Stimulated activated CD8-positive, alpha-beta memory T cell treated with anti-CD3 and anti-CD28 coated beads, Interleukin-2, amount 100 ng/mL, for 1 hour (primary cell): ENCODE measurements at places on chromosomes 2 and 18.
A peak's percentile ranks its signal among the peaks of the same experiment; 100 is the strongest.

- no peak for DNase-seq
Observed at GRCh38 chr2:228956701-228957474, 314.2 kb downstream of the PID1 start.

DNA sequence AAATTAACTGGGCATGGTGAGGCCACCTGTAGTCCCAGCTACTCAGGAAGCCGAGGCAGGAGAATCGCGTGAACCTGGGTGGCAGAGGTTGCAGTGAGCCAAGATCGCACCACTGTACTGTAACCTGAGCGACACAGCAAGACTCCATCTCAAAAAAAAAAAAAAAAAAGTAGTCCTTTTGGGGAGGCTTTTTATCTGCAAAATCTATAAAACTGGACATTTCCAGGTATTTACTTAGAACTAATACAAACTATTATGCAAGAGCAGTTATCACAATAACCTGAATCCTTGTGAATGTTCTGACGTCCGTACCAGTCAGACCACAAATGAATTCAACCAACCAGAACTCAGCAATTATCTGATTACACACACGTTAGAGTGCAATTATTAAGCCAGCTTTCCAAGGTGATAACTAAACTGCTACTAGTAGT, 8.8 kb upstream of the RAPH1 start:
- no peak for DNase-seq

DNA sequence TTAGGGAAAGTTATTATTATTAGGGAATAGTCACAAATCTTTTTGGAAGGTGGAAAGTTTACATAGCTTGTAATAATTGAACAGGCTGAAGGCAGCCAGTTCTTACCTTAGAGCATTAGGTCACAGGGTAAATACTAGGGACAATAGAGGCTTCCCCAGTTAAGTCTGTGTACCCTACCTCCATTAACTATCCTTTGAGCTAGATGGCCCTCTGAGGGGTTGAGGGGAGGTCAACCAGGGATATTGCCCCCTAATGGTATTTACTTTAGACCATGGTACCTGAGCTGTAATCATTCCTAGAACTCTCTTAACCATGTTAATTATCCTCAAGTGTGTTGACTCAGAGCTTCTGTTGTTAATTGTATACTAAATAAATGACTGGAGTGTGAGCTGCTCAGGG, 120.5 kb upstream of the SCN7A start:
- DNase-seq, result no peak

GRCh38 chr2:192005211-192005610, 158.3 kb upstream of the CAVIN2 start:
- DNase-seq, result no peak

GRCh38 chr2:237744613-237745249, 53.8 kb upstream of the RBM44 start:
- peak; percentile 61 for DNase-seq

GRCh38 chr2:190407246-190407661, 901 bp upstream of the MFSD6 start:
- peak; percentile 15 for DNase-seq

- no peak for DNase-seq
Observed at GRCh38 chr2:224126440-224126839, 87.4 kb upstream of the SERPINE2 start.

DNA sequence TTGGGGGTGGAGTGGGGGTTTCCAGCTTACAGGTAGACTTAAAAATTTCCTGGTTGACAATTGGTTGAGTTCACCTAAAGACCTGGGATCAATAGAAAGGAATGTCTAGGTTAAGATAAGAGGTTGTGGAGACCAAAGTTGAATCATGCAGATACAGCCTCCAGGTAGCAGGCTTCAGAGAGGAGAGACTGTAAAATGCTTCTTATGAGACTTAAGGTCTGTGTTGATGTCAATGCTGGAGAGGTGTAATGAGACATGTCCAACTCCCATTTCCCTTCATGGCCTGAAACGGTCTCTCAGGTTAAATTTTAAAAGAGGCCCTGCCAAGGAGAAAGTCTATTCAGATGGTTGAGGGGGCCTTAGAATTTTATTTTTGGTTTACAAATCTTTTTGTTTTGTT, 38.5 kb upstream of the RND3 start:
- DNase-seq, result no peak

- no peak for DNase-seq
Observed at GRCh38 chr18:52948868-52949444, 609.0 kb downstream of the DCC start.

DNA sequence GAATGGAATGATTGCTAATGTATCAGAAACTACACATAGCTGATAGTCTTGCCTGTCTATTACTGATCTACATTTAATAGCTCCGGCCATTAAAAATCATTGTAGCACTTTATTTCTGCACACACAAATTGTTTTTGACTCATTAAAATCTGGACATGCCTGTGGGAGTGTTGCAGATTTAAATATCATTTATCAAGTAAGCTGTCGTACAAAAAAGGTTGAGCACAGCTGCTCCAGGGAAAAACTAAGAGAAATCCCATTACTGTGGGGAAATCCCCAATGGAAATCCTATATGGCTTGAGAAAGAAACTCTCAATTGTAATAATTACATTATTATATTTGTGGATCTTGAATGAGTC, 99.6 kb upstream of the CERS6 start:
- DNase-seq, result no peak

- DNase-seq, result no peak
Observed at GRCh38 chr2:178296394-178297090, 102.2 kb downstream of the OSBPL6 start.

DNA sequence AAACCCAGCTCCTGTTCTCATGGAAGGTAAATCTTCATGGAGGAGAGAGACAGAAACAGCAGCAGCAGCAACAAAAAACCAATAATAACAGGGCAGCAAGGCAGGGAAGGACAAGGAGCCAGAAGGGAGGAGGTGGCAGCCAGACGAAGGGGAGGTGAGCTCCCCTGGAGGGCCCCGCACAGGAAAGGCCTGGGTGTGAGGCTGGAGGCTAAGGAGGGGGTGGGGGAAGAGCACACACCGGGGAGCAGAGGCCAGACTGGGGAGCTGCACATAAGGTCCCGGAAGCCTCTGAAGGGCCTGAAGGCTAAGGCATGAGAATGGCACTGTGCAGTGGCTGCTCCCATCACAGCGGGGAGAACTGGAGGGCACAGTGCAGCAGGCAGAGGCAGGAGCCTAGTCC, 94.8 kb upstream of the SMAD7 start:
- no peak for DNase-seq

GRCh38 chr2:153990771-153991170, 119.0 kb downstream of the GALNT13 start:
- DNase-seq, result no peak

DNA sequence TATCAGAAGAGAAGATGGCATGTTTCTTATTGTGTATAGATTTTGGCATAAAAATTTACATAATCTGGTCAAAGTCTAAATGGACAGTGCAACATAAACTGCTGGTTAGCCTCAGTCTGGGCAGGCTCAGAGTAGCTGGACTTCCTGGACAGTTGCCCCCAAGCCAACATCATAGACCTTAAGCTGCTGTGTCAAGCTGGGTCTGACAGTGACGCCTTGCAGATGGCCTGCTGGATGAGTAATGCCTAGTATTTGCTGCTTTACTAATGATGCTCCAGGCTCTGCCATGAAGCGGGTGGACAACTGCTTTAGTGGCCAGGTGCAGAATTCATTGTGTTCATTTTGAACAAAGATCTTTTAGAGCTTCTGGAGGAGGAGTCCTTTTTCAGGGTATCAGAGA, 603.7 kb upstream of the ZEB2 start:
- DNase-seq, result no peak

DNA sequence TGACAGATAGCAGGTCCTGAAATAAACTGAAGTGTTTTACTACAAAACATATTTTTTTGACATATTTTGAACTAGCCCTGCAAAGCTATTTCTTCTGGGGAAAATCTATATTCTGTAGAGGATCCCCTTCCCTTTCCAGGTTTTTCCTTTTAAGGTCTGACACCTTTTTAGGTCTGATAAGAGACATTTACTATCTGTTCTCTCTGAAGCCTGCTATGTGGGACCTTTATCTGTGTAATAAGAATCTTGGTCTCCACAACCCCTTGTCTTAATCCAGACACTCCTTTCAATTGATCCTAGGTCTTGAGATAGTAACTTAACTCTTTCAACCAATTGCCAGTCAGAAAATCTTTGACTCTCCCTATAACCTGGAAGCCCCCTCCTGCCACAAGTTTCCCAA, 5.5 kb upstream of the PDK1 start:
- no peak for DNase-seq

GRCh38 chr2:144429396-144430112, 90.4 kb downstream of the ZEB2 start:
- DNase-seq, result no peak

DNA sequence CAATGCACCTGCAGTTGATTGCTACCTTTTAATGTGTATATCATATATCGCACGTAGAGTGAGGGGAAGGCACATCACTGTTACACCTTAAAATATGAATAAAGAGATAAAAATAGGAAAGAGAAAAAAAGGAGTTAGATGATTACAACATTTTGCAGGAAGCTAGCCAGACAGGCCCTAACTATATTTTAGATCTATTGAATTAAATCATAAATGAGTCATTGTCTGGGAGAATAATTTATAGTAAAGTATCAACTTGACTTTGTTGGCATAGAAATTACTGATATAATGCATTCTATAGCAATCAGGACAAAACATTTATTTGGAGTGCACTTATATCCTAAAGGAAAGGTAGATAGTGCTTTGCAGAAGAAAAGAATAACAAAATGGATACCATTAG, 384.9 kb upstream of the NXPH2 start:
- DNase-seq, result no peak

DNA sequence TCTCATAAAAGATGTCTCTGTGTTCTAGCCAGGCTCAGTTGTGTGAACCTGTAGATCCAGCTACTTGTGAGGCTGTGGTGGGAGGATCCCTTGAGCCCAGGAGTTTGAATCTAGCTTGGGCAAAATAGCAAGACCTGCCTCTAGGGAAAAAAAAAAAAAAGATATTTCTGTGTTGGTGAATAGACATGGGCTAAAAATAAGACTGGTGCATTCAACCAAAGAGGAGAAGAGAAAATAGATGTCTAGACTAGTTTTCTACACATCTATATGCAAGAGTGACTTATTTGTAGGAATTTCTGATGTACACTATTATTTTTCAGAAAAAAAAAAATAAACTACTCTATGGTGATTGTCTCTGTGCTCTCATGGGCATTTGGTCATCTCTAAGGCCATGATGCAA, 555.1 kb downstream of the BCL11A start:
- no peak for DNase-seq
